ENCODE measurements at places on chromosomes 5 and 9.

GRCh38 chr5:135129307-135129706, 95.3 kb upstream of the PITX1 start:
- no peak for DNase-seq

- DNase-seq: no peak
Measured at GRCh38 chr5:28822071-28822470, 1783.7 kb upstream of the CDH9 start.

DNA sequence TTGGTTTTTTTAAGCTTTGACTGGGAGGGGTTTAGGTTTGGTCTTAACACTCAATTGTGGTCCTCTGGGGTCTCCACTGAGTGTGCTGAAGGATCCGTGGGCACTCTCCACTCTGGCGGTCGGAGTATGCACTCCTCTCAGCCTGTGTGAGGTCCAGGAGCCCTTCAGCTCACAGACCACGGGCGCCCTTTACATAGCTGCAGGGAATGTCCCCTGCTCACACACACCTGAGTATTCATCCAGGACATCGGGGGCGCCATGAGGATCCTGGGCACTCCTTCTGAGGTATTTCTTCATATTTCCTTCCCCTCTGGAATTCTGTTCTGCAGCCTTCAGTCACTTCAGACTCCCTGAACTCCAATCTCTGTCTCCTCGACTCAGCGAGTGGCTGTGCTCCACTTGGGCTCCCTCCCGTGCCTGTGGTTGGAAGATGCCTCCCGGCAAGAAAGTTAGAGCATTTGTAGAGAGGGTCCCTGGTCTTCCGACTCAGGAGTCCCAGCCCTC, 12.5 kb downstream of the TRIP13 start:
- DNase-seq: no peak

- DNase-seq: no peak
Measured at GRCh38 chr9:14031060-14031414, 282.9 kb downstream of the NFIB start.

DNA sequence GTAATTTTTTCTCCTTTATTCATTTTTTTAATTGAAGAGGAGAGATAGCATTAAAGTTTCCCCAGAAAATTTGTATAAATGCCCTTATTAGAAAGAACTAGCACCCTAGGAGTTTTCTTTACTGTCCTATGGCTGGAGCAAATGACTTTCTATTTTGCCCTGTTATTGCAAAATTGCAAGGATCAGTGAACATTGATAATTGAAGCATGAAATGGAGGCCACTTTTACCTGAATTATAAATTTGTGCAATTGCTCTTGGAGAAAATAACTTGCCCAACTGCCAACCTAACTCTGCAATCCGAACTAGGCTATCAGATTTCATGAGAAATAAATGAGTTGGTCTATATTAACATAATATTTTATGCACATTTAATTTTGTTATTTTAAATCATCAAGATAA, 111.9 kb downstream of the MTRR start:
- no peak for DNase-seq

- DNase-seq: no peak
Measured at GRCh38 chr5:160064417-160064810, 54.8 kb downstream of the PWWP2A start.

DNA sequence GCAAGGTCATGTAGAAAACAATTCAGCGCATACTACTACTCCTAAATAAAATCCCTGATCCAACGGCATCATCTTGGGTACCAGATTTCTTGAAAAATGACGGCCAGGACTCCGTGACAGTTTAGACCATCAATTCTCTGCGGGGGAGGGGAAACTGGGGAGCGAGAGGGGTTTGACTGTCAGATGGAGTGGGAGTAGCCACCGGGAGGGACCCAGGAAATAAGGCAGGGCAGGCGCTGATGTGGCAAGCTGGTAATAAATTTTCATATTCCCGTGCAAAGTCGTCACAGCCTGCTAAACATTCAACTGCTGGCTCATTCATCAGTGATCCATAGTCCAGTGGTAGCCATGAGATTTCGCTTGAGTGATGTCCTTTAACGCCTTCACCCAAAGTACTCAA, 457 bp upstream of the CDH18 start:
- no peak for DNase-seq

- DNase-seq: no peak
Measured at GRCh38 chr9:12351293-12352044, 341.7 kb upstream of the TYRP1 start.

GRCh38 chr5:35956429-35956828, 18.0 kb upstream of the CAPSL start:
- DNase-seq: no peak

- DNase-seq: peak; percentile 91
Measured at GRCh38 chr5:151758430-151759241, at the start of gene ATOX1. Gene ATOX1 (minus strand): TSS chr5:151758631. CDS start chr5:151758551, 80 bp downstream.

GRCh38 chr9:7967093-7967827, 167.7 kb upstream of the DMAC1 start:
- DNase-seq: no peak

- peak; percentile 43 for DNase-seq
Measured at GRCh38 chr5:140632366-140633020, 482 bp downstream of the CD14 start.

DNA sequence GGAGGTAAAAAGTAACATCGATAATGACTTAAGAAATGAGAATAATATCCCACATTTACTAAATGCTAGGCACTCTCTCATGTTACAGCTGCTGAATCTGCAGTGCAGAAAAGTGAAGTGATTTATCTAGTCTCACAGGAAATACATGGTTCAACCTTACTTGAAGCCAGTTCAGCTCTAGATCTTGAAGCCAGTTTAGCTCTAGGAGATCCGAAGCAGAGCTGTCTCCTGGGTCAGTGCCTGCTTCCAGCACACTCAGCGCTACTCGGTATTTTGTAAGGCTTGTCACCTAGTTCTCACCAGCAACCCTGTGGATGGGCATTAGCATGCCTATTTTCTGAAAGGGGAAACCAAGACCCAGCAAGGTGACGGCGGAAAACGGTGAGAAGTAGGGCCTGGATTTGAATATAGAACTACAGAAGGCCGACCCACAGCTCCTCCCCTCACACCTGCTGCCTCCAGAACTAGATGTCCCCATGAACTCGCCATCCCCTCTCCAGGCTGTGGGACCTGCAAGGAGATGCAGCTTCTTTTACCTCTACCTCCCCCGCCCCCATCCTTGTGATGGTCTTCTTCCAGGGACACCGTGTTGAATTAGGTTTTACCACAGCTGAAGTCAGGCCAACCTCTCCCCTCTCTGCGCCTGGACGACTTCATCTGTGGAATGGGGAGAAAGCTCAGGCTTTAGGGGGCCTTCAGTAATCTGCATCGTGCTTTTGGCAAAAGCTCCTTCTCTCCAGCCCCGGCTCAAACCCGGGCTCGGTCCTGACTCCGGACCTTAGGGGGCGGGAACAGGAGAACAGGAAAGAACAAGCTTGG, 4.4 kb upstream of the MSX2 start:
- no peak for DNase-seq

DNA sequence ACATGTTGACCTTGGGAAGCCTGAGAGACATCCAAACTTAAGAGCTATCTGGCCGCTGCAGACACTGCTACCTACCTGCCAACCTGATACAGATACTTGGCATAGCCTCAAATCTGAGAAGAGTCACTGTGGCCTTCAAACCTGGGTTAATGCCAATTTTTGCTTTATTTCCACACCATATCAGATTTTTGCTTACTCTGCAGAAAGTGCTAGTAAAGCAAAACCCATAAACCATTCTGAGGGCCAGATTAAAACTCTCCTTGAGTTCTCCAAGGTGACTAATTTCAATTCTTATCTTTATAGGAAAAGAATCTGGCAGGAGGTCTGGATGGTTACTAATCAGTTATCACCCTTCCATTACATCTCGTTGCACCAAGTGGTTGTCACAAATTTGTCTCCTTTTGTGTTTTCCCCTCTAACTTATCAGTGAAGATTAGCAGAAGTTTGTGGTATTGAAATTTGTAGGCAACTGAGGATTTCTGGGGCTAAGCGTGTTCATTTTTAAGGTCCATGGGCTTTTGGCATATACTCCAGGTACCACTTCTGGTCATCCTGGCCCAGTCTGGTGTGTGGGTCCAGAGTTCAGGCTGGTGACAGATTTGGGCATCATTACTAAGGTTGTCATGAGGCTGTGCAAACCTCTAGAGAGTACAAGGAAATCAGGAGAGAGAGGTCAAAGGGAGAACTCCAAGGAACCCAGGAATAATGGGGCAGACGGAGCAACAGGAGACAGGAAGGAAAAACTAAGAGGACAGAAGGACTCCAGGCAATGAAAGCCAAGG, 177.9 kb downstream of the TSSK1B start:
- no peak for DNase-seq

- DNase-seq: no peak
Measured at GRCh38 chr5:130836729-130837649, 328.1 kb downstream of the HINT1 start.

GRCh38 chr9:726005-726404, 115.5 kb upstream of the DMRT1 start:
- no peak for DNase-seq
